GM04503 (cell line): ENCODE measurements at places on chromosomes 4 and X.

GRCh38 chr4:656436-657337 lies 17.4 kb downstream of the ATP5ME start:
- no peak for DNase-seq

DNA sequence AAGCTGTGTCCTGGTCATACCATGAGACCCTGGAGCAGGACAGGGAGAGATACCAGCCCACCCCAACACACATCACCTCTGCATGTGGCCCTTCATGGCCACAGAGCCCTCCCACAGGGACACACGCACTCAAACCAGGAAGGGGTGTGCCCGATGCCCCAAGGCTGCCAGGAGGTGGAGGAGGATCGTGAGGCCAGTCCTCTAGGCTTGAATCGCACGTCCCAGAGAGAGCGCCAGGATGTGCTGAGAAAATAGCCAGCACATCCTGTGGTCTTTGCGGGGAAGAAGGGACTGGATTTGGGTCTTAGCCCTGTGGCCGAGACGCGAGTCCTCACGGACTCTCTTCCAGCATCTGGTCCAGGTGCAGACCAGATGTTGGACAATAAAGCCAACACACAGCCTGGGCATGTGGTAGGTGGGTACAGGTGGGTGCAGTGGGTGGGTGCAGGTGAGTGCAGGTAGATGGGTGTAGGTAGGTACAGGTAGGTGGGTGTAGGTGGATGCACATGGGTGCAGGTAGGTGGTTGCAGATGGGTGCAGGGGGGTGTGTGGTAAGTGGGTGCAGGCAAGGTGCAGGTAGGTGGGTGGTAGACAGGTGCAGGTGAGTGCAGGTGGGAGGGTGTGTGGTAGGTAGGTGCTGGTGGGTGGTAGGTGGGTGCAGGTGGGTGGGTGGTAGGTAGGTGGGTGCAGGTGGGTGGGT lies 94.3 kb upstream of the AFAP1 start:
- DNase-seq, result no peak

GRCh38 chrX:22081475-22082092 lies 49.5 kb downstream of the PHEX start:
- no peak for DNase-seq

DNA sequence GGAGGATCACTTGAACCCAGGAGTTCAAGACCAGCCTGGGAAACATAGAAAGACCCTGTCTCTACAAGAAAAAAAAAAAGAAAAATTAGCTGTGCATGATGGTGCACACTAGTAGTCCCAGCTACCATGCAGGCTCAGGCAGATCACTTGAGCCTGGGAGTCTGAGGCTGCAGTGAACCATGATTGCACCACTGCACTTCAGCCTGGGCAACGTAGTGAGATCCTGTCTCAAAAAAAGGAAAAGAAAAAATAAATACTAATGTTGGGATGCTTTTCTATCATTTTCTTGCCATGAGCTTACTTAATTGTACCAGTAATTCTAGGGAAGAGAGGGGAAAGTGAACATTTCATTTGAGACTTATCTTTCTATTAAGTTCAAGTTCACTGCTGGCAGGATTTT lies 19.8 kb downstream of the DCUN1D4 start:
- DNase-seq, result no peak

DNA sequence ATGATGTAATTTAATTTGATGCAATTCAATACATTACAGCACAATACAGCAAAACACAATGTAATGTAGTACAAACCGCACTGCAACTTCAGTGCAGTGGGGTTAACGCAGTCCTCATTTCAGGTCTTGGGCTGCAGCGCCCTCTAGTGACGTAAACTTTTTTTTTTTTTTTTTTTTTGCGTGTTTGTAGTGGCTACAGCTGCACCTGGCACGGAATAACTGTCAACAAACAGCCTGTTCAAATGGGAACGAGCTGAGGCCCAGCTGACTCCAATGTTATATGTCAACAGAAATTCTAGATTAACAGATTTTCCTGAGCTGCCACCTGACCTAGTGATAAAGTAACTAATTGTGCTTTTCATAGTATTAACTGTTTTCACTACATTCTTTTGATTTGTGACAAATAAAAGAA lies 33.5 kb upstream of the RASSF6 start:
- DNase-seq, result no peak

GRCh38 chr4:128310266-128310697 lies 22.7 kb upstream of the PGRMC2 start:
- no peak for DNase-seq

- DNase-seq, result no peak
Observed at GRCh38 chr4:6324999-6325787, 55.5 kb downstream of the WFS1 start.

DNA sequence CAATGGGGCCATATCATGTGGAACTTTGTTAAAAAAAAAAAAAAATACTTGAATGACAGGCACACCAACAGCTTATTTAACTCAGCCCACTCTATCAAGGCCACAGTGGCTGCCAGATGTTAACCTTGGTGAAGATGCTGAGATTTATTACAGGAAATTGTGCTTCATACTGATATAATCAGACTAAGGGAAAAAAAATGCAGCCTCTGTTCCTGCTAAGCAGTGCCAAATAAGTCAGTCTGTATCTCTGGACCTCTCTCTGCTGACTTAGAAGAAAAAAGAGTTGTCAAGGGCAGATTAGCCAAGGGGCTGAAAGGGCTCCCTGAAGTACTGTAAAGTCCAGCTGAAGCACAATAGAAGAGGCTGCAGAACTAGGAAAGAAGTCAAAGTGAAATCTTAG lies 677.7 kb upstream of the HTR2C start:
- no peak for DNase-seq

- no peak for DNase-seq
Observed at GRCh38 chr4:176188654-176189053, 6.7 kb downstream of the SPATA4 start.

- no peak for DNase-seq
Observed at GRCh38 chr4:89410687-89411086, 103.1 kb upstream of the GPRIN3 start.

DNA sequence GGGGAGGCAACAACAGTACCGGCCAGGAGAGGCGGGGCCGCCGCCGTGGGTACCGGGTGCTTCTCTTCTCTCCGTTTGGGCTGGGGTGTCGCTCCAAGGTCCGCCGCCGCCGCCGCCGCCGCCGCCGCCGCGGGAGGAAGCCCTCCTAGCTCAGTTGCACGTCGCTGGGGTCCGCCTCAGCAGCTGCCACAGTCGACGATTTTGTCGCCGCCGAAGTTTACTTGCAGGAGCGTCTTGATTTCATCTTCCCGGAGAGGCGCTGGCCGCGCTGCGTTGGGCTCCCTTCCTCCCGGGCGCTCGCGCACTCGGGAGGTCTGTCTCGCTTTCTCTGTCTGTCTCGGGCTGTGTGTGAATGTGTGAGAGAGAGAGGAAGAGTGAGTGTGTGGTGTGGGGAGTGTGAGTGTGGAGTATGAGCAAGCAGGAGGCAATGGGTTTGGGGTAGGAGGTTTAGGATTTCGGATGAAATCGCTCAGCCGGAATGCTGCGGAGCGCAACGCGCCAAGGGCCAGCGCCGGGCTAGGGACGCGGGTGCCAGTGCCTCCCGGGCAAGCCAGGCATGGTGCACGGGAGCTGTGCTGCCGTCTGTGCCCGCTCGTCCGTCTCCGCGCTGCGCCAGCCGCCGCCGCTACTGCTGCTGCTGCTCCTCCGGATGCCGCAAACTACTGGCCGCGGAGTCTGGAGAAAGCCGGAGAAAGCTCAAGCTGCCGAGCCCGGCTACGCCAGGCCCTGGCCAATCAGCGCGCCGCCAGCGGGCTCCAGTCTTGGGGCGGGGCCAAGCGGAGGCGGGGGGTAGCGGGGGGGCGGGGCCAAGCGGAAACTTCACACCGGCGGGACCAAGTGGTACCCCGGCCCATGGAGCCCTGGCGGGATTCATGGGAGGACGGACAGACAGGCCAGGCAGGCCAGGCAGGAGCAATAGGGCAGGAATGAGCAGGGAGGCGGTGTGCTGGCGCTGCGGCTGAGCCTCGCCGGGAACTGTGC lies at the start of gene PCDH19:
TSS of gene PCDH19 (minus strand) at position 664 of the 981 bp plus-strand sequence. CDS start 1,676 bp downstream, outside the sequence.
- peak; percentile 1 for DNase-seq

GRCh38 chr4:185247151-185247550 lies 37.8 kb downstream of the SNX25 start:
- no peak for DNase-seq

- no peak for DNase-seq
Observed at GRCh38 chrX:40004921-40005291, 92.9 kb downstream of the BCOR start.
